Stimulated activated CD4-positive, alpha-beta T cell treated with anti-CD3 and anti-CD28 coated beads, Interleukin-2, amount 100 ng/mL, for 24 hours (primary cell): ENCODE measurements at places on chromosomes 6 and 20.

DNA sequence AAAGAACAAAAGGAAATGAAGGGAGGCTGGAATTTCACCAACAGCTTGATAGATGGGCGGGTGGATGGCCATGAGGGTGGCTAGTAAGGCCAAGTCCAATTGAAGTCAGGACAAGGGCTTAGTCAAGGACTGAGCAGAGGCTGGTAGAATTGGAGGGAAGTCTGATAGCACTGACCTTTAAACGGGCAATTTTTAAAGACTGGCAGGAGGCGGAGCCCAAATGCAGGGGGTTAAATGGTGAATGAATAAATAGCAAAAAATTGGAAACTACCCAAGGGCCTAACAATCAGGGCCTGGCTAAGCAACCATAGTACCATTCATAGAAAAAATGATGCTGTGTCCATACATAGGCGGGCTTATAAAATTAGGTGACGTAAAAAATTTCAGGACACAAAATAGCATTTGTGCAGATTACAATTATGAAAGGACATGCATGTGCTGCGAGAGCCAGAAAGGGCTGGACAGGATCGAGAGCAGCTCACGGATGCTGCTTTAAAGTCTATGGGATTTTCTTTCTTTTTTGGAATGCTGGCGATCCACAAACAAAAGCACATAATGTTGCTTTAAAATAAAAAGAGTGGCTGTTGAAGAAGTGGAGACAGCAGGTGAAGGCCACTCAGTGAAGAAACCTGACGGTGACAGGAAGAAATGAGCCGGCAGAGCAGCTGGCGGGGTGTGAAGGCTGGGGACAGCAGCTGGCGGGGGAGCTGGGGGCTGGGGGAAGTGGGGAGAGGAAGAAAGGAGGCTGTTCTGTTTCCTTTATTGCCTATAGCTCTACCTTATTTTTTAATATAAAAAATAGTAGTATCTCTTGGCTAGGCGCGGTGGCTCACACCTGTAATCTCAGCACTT is 42.8 kb upstream of the TAF8 start:
- DNase-seq = no peak

- DNase-seq = peak; percentile 53
Measured at GRCh38 chr20:63223121-63223825, 7.3 kb upstream of the YTHDF1 start.

DNA sequence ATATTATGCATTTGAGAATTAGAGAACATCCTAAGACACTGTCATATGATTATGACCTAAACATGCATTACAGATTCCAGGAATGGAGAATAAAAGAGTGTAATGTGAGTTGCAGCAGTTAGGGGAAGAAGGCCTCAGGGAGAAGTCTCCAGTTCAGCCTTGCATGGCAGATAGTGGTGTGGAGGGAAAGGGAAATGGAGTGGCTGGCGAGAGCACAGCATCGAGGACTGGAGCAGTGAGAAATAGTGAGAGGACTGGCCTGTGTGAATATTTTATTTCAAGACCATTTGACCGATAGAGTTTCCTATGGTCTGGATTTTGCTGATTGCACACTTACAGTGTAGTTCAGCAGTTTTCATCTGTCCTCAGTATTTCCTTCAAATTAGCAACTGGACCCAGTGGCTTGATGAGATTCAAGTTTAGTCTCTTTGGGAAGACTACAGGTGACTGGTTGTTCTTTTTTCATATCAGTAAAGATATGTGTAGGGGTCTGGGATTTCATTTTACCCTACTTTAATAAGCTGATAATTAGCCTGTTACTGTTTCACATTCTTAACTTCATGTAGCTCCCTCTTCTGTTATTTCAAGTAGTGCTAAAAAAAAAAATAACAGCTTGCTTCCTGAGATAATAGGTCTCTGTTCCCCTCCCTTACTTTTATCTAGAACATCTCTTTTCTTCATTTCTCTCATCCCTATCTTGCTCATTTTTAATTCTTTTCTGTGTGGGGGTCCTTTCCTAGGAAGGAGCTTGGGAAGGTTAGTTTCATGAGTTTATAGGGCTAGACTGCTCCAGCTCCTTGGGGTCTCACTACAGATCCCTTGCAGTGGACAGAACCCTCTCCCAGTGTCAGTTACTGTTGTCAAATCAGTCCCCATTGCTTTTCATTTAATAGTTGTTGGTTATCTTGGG is 27.9 kb downstream of the BLTP3A start:
- DNase-seq = no peak

DNA sequence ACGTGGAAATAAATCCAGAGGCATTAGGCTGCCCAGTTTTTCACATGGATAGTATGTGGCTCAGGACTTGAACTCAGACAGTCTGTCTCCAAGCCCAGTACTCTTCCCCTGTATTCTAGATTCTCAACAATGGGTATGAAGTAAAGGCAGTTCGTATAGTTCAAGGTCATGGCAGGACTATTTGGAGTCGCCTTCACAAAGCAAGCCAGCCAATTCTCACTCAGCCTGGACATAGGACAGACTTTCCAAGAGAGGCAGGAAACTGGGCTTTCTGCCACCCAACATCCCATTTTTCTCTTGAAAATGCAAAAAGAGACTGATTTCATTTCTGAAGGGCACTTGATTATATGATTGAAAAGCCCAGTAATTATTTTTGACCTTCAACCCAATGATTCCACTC is 111.0 kb downstream of the EDN1 start:
- DNase-seq = no peak

DNA sequence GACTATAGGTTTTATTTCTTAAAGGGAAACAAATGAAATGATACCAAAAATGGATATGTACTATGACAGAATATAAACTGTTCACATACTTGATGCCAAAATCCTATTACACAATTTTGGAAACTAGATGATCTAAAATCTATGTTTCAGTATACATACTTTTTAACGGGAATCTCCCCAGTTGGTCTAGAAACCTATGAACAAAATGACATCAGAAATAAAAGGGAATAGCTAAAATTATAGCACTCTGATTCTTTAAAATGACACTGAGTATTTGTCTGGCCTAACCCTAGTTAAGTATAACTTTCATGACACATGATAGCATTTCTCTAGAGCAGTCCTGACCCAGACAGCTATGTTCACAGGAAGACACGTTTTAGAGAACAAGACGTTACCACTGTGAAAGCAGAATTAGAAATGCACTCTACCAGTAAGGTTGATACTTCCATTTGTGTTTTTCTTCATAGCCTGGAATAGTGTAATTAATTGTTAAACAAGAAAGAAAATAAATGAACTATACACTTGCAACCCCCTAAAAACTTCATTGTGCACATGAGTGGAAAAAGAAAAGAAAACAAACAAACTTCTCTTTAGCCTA is 3.3 kb downstream of the OSER1 start:
- no peak for DNase-seq

DNA sequence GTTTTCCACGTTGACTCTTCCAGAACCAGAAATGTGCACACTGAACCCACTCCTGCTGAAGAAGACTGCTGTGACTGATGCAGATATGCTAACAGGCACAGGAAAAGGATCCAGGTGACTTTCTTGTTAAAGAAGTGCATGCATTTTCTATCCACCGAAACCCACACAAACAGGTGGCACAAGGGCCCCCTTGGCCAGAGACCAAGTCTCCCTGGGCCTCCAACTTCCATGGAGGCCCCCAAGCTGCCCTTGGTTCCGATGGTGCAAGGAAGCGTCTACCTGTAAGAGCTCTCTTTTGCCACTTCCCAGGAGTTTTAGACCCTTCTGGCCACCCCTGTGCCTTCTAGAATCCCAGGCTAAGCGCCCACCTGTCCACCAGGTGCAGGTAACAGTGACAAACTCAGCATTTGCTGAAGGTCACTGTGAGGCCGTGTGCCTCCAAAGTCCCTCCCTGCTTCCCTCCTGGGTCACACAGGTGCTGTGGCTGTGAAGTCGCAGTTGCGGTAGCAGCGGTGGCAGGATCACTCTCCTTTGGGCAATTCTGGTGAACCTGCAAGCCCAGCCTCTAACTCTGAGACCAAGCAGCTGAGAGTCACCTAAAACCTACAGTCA is 134.8 kb downstream of the PXDC1 start:
- no peak for DNase-seq

DNA sequence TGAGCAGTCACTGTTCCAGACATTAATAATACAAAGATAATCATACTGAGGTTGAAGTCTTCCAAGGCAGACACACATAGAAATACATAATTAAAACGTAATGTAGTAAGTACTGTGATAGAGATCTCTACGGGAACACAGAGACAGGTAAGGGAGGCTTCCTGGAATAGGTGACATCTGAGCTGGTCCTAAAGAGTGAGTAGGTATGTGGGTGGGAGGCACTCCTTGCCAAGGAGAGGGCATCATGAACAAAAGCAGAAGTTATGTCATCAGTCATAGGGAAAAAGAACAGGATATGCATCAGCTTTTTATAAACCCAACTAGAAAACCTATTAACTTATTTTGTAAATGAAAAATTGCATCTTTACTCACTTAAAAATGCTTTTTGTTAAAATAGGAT is 110.0 kb downstream of the MAP7 start:
- no peak for DNase-seq

- no peak for DNase-seq
Measured at GRCh38 chr6:19655744-19656143, 181.4 kb upstream of the ID4 start.

GRCh38 chr20:32206760-32207625 is 550 bp downstream of the PLAGL2 start:
- peak; percentile 52 for DNase-seq

- no peak for DNase-seq
Measured at GRCh38 chr20:63562461-63563224, 8.7 kb downstream of the FNDC11 start.

DNA sequence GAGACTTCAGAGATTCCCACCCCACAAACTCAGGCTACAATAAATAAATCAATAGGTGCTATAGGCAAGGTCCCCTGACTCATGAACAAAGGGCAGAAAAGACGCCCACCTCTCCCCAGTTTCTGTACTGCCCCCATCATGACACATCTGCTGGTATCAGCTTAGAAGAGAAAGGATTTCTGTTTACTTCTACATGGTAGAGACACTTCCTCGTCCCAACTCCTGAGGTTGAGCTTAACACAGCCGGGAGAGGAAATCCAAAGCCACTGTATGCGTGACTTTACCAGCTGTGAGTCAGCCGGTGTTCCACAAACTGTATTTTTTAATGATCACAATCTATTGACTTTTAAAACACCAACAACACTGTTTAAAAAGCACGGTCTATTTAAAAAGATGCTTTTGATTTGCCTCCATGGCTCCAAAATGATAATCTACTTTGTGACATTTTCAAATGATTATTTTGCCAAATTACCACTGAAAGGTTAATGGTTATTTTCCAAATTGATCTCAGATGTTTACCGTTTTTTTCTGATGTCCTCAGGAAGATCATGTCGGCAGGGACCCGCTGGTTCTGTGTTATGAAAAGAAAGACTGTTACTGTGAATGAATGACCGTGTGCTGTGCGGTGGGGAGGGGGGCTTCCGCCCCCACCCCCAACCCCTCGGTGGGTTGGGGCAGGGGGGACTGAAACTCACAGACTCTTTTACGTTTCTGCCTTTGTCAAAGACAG is 72.5 kb downstream of the ATP9A start:
- peak; percentile 21 for DNase-seq

DNA sequence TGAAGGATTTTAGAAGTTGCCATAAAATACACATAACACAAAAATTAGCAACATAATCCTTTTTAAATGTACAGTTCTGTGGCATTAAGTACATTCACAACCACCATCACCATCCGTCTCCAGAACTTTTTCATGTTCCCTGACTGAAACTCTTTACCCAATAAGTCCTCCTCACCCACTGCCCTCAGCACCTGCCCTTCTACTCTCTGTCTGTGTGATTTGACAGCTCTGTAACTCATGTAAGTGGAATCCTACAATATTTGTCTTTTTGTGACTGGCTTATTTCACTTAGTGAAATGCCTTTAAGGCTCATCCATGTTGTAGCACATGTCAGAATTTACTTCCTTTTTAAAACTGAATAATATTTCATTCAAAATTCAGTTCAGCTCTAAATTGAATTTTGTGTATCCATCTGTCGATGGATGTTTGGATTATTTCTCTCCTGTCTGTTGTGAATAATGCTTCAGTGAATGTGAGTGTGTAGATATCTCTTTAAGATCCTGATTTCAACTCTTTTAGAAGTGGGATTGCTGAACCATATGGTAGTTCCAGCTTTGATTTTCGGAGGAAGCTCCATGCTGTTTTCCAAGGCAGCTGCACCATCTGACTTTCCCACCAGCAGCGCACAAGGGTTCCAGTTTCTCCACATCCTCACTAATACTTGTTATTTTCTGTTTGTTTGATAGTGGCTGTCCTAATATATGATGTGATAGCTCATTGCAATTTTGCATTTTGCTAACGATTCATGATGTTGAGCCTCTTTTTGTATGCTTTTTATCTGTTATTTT is 4.2 kb downstream of the ENTPD6 start:
- no peak for DNase-seq

- DNase-seq = no peak
Measured at GRCh38 chr6:163092876-163093275, 321.6 kb upstream of the QKI start.

DNA sequence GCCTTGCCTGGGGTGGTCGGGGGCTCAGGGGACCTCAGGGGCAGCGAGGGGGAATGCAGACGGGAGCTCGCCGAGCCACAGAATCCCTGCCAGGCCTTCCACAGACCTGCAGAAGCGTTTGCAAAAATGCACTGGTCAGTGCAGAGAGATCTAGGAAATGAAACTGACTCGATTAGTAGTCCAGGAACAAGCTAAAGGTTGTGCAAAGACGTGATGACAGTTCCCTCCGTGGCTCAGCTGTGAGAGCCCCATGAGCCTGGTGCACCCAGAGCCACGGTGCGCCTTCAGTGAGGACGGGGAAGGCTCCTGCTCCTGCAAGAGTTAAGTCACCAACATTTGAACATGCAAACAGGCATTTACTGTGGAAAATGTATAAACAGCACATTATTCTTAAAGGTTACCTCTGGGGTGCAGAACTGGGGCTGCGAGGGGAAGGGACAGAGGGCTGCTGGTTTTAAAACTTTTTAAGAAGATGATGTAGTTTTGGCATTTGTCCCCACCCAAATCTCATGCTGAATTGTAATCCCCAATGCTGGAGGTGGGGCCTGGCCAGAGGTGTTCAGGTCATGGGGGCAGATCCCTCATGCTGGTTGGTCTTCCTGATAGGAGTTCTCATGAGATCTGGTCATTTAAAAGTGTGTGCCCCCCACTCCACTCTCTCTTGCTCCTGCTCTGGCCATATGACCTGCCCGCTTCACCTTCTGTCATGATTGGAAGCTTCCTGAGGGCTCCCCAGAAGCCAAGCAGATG is 147.3 kb downstream of the DLL1 start:
- no peak for DNase-seq

GRCh38 chr20:3678856-3679720 is 2.7 kb downstream of the ADAM33 start:
- DNase-seq = no peak

- DNase-seq = peak; percentile 71
Measured at GRCh38 chr20:48823960-48824498, 3.8 kb downstream of the PREX1 start.

- DNase-seq = peak; percentile 39
Measured at GRCh38 chr6:35449287-35449881, 2.8 kb upstream of the FANCE start.

DNA sequence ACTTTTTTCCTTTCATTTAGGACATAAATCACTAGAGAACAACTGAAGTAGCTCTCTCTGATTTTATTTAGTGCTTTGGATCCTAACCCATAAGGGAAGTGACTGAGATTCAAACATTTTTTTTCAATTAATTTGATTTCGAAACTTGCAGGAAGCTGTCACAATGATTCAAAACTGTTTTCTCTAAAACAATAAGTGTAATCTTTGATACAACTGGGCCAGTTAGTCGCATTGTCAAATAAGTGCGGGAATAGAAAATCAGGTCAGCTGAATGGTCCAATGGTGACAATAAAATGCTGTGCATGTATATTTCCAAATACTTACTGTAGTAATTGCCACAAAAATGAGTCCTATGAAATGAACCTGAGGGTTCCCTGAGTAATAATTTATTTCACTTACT is 930.8 kb downstream of the TFAP2A start:
- DNase-seq = no peak

- no peak for DNase-seq
Measured at GRCh38 chr6:149079911-149080491, 237.5 kb upstream of the TAB2 start.
